ENCODE measurements at places on chromosomes 2 and 18.

DNA sequence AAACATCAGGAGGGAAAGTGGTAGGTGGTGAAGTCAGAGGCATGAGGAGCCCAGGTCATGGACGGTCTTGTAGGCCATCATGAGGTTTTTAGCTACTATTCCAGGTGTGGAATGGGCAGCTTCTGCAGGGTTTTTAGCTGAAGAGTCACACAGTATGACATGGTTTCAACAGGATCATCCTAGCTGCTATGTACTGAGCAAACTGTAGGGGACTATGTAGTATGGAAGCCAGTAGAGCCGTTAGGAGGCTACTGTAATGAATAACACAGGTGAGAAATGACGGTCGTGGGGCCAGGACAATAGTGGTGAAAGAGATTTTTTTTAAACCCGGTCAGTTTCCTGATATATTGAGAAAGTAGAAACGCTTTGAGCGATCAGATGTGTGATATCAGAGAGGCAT is 167.6 kb upstream of the FN1 start:
- DNase-seq, result no peak

DNA sequence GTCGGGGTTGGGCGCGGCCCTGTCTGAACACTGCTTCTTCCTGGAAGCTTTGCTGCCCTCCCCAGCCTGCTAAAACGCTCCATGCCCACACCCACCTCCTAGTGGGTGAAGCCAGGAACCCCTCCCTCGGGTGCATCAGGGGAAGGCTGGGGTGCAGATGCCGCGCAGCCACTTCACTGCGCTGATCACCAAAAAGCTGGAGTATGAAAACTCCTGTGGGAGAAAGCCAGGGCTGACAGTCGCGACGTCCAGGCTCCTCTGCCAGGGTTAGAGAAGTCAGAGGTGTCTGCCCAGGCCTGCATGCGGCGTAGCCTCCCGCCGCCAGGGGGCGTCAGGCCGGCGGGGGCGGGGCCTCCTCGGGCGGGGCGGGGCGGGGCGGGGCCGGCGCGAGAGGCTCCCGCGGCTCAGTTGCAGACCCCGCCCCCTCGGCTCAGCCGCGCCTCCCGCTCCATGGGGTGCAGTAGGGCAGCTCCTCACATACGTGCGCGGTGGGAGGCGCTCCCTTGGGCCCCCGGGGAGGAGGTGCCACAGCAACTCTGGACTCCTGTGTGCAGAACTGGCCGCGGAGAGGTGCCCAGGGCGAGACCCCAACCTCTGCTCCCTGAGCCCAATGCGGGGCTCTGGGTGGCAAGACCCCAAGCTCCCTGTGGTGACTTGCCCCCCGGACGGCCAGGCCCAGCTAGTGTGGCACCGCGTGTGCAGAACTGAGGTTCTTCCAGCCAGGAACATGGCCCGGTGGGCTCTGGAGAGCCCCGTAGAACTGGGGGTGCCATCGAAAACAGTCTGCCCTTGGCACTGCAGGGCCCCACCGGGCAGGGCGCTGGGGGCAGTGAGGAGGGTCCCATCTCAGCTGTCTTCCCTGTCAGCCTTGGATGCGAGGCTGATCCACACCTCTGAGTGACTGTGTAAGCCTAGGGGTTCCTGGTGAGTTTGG is 1.8 kb upstream of the RNPEPL1 start:
- DNase-seq, result peak; percentile 78

DNA sequence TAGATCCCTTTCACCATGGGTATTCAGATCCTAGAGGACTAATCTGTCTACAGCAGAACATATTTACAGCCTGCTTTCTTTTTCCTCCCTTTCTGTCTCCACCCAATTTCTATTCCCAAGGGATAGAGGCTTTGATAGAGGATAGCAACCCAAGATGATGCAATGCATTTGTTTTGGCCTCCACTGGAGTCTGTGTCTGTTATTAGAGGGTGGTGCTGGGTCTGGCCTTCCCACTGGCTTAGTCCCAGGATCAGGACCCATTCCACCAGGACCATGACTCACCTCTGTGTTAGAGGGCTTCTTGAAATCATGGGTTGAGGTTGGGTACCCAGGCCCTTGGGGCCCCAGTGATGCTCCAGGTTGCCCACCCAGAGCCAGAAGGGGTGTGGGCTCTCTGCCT is 239.7 kb upstream of the TNP1 start:
- DNase-seq, result no peak

GRCh38 chr18:79422022-79422782 is 26.5 kb downstream of the NFATC1 start:
- no peak for DNase-seq

DNA sequence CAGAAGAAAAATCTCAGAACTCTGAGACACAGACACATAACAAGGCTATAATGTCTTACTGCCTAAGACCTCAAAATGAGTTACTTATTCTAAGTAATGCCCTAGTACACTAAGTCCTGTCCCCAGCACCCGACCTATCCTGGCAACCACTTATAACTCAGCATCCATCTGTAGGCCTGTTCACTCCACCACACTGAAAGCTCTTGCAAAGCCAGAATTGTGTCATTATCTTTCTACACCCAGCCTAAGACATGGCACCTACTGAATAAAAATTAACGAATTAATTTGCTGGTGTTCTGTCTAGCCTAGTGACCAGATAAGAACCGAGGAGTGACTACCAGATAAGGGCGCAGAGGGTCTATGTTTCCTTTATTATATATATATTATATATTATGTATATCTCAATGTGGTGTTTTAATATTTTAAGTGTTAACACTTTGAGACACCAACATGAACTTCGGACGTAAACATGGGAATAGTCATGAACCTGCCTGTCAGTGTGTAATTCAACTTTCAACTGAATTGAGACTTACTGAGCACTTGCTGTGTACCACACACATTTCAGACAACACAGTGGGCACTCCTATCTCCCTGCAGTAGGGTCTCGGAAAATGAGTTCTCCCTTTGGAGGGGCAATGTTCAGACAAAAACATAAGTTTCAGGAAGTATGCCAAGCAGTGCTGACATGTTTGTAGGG is 27.7 kb downstream of the TMEM131 start:
- DNase-seq, result no peak

Data from amygdala (tissue), 56 donors.